ENCODE measurements at places on chromosomes 7 and 10.

DNA sequence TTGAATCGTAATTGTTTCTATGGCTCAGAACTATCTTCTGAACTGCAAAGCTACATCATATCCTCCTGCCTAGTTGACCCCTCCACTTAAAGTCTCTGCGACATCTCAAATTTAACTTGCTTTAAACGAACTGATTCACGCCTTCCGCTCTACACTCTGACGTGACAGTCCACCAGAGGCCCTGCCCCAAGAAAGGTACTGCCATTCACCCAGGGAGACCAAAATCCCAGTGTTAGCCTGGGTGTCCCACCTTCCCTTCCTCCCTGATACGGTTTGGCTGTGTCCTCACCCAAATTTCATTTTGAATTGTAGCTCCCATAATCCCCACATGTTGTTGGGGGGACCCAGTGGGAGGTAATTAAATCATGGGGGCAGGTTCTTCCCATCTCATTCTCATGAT, 90.8 kb downstream of the CPXM2 start:
- DNase-seq, result no peak

DNA sequence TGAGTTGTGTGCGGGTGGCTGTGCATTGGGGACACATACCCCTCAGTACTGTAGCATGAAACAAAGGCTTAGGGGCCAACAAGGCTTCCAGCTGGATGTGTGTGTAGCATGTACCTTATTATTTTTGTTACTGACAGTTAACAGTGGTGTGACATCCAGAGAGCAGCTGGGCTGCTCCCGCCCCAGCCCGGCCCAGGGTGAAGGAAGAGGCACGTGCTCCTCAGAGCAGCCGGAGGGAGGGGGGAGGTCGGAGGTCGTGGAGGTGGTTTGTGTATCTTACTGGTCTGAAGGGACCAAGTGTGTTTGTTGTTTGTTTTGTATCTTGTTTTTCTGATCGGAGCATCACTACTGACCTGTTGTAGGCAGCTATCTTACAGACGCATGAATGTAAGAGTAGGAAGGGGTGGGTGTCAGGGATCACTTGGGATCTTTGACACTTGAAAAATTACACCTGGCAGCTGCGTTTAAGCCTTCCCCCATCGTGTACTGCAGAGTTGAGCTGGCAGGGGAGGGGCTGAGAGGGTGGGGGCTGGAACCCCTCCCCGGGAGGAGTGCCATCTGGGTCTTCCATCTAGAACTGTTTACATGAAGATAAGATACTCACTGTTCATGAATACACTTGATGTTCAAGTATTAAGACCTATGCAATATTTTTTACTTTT, 1.8 kb downstream of the DDIT4 start:
- DNase-seq, result no peak

DNA sequence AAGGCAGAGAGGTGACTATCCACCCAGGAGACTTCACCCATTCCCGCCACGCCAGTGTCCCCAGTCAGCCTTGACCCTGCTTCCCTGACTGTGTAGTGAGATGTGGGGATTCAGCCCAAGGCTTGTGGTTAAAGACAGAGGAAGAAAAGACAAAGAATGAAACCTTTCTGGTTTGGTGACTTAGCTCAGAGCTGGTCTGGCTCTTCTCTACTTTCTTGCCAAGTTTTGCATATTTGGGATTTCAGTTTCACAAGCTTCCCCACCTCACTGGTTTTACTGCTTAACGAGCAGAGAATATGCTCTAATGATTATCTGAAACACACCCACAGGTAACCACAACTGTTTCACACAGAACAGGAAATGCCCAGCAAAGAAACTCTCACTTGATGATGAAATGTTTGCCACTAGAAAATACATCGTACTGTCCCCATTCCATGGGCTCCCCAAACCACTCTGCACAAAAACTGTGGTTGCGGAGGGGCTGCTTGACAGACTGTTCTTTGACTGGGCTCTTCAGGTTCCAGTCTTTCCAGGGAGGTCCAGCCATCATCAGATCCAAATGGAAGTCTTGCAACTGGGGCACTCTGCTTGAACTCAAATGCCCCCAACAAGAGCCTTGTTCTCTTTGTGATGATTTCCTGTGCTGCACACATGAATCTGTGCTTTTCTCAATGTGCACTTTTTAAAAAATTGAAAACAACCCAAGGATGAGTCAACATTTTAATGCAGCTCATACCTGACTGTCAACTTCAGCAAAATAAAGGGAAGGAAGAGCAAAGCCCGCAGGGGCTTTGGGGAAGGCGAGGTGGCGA, 95.5 kb downstream of the CTBP2 start:
- DNase-seq, result no peak

DNA sequence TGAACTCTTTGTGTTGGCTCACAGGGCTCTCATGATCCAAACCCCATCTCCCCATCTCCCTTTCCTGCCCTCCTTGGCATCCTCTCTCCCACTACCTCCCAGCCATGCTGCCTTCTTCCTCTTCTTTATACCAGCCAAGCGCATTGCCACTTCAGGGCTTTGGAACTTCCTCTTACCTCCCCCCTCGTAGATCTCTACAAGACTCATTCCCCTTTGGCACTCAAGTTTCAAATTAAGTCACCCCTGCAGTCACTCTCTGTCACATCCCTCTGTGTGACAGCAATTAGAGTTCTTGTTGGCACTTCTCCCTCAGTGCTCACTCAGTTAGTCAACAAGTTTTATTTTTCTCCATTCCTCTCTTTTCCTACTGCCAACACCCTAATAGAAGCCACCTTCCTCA, 20.8 kb upstream of the NRP1 start:
- no peak for DNase-seq

DNA sequence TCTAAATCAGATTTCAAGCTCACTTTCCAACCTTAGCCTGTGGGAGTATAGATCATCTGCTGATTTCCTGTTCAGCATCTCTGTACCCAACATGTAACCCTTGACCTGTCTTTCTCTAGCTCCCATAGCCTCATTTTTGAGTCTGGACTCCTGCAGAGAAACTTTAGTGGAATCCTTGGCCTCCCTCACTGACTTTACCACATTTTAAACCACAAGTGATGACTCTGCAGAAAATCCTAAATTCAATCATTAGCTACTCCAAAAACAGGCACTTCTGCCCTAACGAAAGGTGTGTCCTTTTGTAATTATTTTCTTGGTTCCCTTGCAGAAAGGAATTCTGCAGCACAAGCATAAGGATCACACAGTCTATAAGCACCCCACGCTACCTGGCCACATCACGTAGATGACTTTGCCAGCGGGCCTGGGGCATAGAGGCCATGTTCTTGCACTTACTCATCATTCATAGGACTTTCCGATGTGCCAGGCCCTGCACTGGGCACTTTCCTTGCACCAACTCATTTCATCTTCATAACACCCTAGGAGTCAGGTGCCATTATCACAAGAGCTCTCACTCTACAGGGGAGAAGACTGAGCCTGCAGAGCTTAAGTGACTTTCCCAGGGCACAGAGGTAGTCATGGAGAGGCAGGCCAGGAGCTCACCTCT, 57.2 kb upstream of the OPALIN start:
- DNase-seq, result no peak

- no peak for DNase-seq
Observed at GRCh38 chr7:151146761-151147160, 20.7 kb downstream of the GBX1 start.

GRCh38 chr7:26345837-26346236, 54.2 kb downstream of the SNX10 start:
- no peak for DNase-seq

DNA sequence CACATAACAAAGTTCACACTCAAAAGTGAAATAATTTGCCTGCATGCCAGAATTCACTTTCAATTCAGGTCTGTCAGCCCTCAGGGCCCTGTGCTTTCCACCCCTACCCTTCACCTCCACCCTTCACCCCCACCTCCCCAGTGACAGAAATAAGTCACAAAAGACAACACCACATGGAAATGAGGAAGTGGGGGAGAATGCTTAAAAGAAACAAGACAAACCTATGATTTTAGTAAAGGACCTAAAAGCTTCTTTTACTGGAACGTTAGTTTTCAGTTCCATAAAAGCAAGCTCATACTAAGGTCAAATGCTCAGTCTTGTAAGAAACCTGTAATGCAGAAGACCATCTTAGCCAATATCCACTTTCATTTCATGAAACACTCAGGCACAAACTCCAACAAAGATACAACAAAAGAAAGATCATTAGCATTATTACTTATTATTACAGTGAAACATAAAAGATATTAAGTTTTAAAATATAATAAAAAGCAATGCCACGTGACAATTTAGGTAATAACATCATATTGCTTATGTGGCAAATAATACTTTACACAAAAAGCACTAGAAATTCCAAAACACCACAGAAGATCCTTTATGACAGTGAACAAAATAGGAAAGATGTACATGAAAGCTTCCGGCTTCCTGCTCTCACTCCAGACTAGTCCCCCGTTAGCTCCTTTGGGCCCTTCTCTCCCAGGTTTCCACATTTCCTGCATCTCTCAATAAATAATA, 112.1 kb downstream of the LMBR1 start:
- DNase-seq, result no peak

DNA sequence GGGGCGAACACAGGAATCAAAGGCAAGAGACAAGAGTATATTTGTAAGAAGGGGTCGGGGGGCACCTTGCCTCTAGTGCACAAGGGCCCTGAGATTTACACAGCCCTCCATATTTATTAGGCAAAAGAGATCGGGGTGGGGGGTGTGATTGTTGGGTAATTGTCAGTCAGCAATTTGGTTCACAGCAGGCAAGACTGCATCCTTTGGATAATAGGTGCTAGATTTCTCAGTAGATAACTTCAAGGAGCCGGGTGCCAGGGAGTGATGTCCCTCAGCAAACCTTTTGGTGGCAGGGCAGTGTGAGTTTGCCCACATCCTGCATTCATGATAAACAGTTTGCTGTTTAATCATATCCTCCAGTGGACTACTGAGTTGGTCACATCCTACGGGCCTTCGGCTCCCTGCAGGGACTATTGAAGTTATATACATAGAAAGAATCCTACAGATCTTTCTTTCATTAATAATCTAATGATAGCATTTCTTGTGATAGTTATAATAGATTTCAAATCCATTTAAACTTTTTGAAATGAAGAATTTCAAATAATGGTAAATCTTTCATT, 178.5 kb downstream of the GNAI1 start:
- DNase-seq, result no peak
